NCI-H1092 (cell line): ENCODE measurements at places on chromosomes 12 and 14.

DNA sequence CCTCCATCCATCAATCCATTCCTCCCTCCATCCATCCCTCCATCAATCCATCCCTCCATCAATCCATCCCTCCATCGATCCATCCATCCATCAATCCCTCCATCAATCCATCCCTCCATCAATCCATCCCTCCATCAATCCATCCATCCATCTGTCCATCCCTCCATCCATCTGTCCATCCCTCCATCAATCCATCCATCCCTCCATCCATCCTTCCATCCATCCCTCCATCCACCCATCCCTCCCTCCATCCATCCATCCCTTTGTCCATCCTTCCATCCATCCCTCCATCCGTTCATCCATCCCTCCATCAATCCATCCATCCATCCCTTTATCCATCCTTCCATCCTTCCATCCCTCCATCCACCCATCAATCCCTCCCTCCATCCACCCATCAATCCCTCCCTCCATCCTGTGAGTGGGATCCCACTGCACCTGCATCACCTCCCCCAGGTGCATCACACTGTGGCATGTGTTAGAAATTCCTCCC is 338.1 kb upstream of the SFSWAP start:
- DNase-seq, result no peak

DNA sequence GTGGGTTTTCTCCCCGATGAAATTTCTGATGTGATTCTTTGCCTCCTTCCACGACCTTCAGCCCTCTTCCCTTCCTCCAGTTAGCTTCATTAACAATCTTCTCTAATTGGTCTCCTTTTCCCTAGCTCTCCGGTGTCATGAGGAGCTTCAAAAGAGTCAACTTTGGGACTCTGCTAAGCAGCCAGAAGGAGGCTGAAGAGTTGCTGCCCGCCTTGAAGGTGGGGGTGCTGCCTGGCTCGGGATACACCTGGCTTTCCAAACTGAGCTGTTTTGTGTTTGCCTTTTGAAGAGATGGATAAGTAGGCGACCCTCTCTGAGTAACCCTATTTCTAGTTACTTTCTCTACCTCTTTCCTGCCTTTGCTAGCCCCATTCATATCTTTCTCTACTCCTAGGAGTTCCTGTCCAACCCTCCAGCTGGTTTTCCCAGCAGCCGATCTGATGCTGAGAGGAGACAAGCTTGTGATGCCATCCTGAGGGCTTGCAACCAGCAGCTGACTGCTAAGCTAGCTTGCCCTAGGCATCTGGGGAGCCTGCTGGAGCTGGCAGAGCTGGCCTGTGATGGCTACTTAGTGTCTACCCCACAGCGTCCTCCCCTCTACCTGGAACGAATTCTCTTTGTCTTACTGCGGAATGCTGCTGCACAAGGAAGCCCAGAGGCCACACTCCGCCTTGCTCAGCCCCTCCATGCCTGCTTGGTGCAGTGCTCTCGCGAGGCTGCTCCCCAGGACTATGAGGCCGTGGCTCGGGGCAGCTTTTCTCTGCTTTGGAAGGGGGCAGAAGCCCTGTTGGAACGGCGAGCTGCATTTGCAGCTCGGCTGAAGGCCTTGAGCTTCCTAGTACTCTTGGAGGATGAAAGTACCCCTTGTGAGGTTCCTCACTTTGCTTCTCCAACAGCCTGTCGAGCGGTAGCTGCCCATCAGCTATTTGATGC is 797 bp downstream of the ESPL1 start:
- no peak for DNase-seq

- peak; percentile 82 for DNase-seq
These were observed at the start of gene C14orf39 for GRCh38 chr14:60485598-60486251. TSS of gene C14orf39 (minus strand) at chr14:60486063. CDS start at chr14:60485078, 985 bp downstream.

DNA sequence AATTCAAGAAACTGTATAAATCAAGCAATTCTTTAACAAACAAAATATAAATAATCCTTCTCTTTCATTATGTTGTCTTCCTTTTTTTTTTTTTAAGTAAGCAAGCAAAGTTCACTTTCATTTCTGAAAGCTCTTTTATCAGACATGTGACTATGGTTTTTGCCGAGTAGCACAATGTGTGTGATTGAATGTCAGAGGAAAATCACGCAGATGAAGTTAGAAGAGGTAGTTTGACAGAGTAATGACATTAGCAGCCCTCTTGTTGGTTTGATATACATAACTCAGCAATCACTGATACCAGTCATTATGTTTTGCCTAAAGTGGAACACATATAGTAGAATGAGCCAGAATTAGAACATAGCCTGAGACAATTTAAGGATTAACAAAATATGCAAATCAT is 19.0 kb downstream of the ALX1 start:
- DNase-seq, result no peak

- DNase-seq, result no peak
These were observed 46.7 kb downstream of the SLC4A8 start for GRCh38 chr12:51471111-51471864.

- DNase-seq, result no peak
These were observed 82.4 kb downstream of the ARF6 start for GRCh38 chr14:49975276-49975675.

DNA sequence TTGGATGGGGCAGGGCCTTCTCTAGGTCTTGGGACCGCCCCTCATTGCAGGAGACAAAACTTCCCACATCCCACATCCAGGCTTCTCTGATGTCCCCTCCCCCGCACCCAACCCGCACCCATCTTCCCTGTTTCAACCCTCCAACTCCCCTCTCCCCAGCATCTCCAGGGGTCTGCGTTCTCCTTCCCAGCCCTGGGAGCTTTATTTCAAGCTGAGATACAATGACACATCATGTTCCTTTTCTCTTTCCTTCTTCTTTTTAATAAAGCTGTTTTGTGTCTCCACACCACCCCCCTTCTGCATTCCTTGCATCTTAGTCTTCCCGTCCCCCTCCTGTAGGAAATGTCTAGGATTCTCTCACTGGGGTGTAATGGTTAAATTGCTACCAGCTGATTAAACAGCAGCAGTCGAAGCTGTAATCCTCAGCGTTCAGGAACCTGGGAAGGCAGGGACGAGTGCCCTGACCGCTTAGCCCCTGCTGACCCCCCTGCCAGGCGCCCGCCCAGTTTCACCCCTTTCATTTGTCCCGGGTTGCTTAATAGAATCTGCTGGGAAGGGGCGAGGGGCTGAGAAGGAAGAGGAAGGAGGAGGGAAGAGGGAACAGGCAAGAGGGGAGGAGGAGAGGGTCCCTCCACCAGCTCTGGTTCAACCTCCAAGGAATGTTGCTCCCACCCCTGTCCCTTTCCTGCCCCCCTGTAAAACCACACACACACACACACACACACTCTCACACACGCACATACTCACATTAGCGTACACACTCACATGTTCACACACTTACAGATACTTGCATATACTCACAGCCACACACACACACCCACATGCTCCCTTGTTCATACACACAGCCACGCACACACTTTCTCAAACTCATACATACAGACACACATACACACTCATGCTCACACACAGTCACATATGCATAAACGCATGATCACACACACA is 104.5 kb upstream of the MED13L start:
- no peak for DNase-seq

GRCh38 chr12:75116646-75117198 is 92.9 kb downstream of the KCNC2 start:
- no peak for DNase-seq

DNA sequence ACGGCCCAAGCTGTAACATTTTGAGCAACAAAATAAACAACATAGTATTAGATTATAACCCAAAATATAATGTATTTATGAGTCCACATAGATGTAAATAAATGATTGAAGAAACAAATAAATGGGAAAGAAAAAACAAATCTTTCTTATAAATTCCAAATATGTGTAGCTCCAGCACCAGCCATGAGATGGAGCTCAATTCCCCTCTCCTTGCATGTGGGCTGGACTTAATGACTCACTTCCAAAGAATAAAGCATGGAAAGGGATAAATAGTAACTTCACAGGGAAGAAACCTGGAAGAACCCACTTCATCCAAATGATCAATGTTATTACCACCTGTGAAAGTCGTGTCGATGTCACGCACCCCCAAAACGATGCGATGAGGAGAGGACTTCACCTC is 158.8 kb downstream of the RPAP3 start:
- DNase-seq, result no peak

- no peak for DNase-seq
These were observed 180.9 kb downstream of the SRGAP1 start for GRCh38 chr12:64025174-64025958.

- DNase-seq, result no peak
These were observed 21.8 kb downstream of the ZC2HC1C start for GRCh38 chr14:75091251-75091650.

- no peak for DNase-seq
These were observed 73.5 kb downstream of the TNFAIP2 start for GRCh38 chr14:103196716-103197115.
